ENCODE measurements at places on chromosomes 12 and 14.

- no peak for DNase-seq
Observed at GRCh38 chr14:35963209-35963608, 137.1 kb downstream of the BRMS1L start.

GRCh38 chr14:71355324-71356201 is 448.3 kb downstream of the PCNX1 start:
- no peak for DNase-seq

DNA sequence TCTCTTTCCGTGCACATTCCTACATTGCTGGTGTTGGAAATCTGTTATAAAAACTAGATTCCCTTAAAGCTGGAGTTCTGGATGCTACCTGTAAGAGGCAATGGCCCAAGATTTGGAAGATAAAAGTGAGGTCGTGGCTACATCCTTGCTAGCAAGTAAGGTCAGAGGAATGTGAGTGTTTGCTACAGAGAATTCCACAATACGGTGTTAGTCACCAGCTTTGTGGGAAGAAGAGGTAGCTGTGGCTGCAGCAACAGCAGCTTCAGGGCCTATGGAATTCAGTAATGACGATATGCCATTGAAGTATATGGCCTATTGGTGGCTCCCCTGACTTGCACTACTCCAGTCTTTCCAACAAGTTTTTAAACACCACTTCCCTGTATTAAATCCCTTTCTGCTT is 227.7 kb upstream of the TMEM260 start:
- no peak for DNase-seq

DNA sequence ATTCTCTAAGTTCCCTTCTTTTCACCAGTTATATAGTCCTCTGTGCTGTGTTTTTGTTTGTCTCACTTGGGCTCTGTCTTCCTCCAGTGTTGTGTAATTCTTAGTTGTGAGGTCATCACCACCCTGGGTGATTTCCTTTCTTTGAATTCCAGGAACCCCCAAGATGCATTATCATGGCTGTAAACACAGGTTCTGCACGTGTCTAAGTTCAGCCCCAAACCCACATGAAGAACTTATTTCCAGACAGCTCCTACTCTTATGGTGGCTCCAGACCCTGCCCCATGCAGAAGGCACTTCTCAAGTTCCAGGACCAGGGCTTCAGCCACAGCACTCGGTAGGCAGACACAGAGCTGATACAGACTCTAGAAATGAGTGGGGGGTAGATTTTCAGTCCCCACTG is 560.5 kb downstream of the BCL11B start:
- no peak for DNase-seq

DNA sequence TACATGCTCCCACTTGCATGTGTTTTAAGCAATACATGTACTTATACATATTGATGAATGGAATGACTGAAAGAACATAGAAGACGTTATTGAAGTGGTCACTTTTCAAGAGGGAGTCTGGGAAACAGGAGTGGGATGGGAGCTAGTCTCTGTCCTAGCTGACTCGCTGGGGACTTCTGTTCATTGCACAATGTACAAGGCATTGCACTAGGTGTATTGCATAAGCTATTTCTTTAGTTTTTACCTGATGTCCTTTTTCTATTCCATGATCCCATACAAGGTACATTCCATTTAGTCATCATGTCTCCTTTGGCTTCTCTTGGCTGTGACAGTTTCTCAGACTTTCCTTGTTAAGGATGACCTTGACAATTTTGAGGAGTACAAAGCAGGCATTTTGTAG is 4.0 kb upstream of the MYO1H start:
- DNase-seq, result no peak
